Left lung (tissue), 14 donors: ENCODE measurements at places on chromosomes 7 and 10. TPM values are rescaled to one million over a fixed set of nuclear protein-coding genes. Genes with fewer than 3 reads are reported as not detected.

DNA sequence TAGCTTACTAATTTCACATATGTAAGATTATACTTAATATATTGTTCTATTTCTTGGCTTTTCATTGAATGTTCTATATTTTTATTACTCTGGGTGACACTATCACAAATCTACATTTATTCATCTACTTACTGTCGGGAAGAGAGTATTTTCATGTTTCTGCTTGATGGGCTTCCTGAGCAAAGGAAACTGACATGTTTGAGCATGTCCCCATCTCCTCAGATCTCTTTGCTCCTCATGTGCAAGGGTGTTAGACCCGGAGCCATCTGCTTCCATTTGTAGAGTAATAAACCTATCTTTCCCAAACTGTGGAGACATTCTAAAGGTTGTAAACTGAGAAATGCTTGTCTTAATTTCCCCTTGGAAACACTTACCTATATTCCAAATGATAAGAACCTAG is 103.5 kb downstream of the LSMEM1 start:
- no peak overlapping the region for H3K4me3 ChIP-seq
- no peak for DNase-seq
- no peaks in the 10 kb centered on the region for H3K4me1 ChIP-seq
- no peak overlapping the region for H3K27ac ChIP-seq
- no peaks in the 10 kb centered on the region for H3K27me3 ChIP-seq

- H3K4me3 ChIP-seq, result no peak overlapping the region
- H3K4me1 ChIP-seq, result peaks cover 8% of the 10 kb centered on the region
- DNase-seq, result no peak
Observed at GRCh38 chr10:6221971-6222751, 19.4 kb downstream of the PFKFB3 start.

GRCh38 chr7:47355684-47356083 is 226.2 kb downstream of the TNS3 start:
- no peaks in the 10 kb centered on the region for H3K27me3 ChIP-seq
- H3K36me3 ChIP-seq, result no peaks in the 10 kb centered on the region
- no peak for DNase-seq
- no peak overlapping the region for H3K27ac ChIP-seq

DNA sequence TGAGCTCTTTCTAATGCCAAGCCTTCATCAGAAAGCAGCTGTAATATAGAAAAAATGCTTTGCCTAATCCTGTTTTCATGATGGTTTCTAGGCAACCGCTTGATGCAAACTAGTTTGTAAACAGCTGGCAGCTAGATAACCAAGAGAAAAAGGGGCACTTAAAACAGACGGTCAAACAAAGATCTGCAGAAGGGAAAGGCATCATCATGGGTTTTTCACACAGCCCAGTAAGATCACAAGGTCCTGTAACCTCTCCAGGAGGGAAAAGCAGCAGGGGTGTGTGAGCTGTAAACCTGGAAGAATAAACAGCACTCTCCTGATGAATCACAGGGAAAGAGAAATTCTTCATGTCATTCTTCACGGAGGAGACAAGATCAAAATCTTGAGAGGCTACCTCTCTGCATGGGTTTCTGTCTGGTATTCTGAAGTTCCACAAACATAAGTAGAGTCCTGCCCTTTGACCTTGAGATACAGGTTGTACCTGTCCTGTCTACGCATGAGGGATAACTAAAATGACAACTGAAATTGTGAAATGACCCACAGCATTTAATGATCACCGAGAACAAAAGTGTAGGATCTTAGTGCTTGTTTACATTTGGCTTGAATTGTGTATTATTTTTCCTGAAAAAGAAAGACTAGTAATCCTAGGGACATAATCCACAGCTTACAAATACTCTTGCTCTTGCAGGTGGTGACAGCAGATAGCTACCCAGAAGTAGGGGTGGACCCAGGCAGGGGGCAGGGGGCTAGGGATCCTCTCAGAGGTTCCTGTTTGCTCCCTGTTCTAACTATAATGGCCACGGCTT is 48.0 kb downstream of the CREB3L2 start:
- peaks cover 51% of the 10 kb centered on the region for H3K4me1 ChIP-seq
- no peaks in the 10 kb centered on the region for H3K27me3 ChIP-seq
- H3K27ac ChIP-seq, result peak overlapping the region; percentile 63
- no peaks in the 10 kb centered on the region for H3K36me3 ChIP-seq
- DNase-seq, result no peak

GRCh38 chr10:22305721-22306120 is 10.5 kb upstream of the COMMD3 start:
- H3K4me1 ChIP-seq, result no peaks in the 10 kb centered on the region
- H3K36me3 ChIP-seq, result no peaks in the 10 kb centered on the region
- DNase-seq, result no peak
- H3K27me3 ChIP-seq, result no peaks in the 10 kb centered on the region
- H3K27ac ChIP-seq, result no peak overlapping the region
- no peak overlapping the region for H3K4me3 ChIP-seq

GRCh38 chr10:27536437-27536836 is 32.3 kb downstream of the RAB18 start:
- no peaks in the 10 kb centered on the region for H3K36me3 ChIP-seq
- no peaks in the 10 kb centered on the region for H3K27me3 ChIP-seq
- no peaks in the 10 kb centered on the region for H3K4me1 ChIP-seq
- H3K27ac ChIP-seq, result no peak overlapping the region
- DNase-seq, result no peak

DNA sequence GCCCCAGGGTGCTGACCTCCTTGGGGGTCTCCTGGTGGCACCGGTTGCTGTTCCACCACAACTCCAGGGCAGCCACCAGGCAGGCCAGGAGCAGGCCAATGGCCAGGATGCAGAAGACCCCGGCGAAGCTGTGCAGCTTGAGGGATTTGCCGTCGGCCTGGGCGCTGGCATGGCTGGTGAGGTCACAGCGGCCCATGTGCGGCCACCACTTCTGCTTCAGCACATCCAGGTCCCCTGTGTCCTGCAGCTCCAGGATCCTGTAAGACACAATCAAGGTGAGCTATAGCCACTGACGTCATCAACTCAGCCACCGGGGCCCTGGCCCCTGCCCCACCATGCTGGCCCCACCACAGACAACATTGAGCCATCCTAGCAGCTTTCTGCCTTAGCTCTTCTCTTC is 753.2 kb downstream of the GRID1 start:
- no peaks in the 10 kb centered on the region for H3K4me1 ChIP-seq
- DNase-seq, result no peak
- H3K27ac ChIP-seq, result no peak overlapping the region
- H3K36me3 ChIP-seq, result no peaks in the 10 kb centered on the region
- no peaks in the 10 kb centered on the region for H3K27me3 ChIP-seq

- H3K27me3 ChIP-seq, result no peaks in the 10 kb centered on the region
- no peak overlapping the region for H3K4me3 ChIP-seq
- H3K4me1 ChIP-seq, result no peaks in the 10 kb centered on the region
Observed at GRCh38 chr10:58826694-58827093, 314.0 kb downstream of the BICC1 start.

- H3K27ac ChIP-seq, result peak overlapping the region; percentile 83
- H3K4me3 ChIP-seq, result no peak overlapping the region
- no peak for DNase-seq
- H3K36me3 ChIP-seq, result no peaks in the 10 kb centered on the region
Observed at GRCh38 chr7:30470163-30470770, 8.3 kb downstream of the NOD1 start.

GRCh38 chr10:6200440-6200733 is 2.3 kb upstream of the PFKFB3 start:
- no peaks in the 10 kb centered on the region for H3K27me3 ChIP-seq
- no peak overlapping the region for H3K4me3 ChIP-seq
- H3K4me1 ChIP-seq, result peaks cover 14% of the 10 kb centered on the region
- H3K36me3 ChIP-seq, result peaks cover 4% of the 10 kb centered on the region
- DNase-seq, result no peak
- peak overlapping the region; percentile 96 for H3K27ac ChIP-seq

DNA sequence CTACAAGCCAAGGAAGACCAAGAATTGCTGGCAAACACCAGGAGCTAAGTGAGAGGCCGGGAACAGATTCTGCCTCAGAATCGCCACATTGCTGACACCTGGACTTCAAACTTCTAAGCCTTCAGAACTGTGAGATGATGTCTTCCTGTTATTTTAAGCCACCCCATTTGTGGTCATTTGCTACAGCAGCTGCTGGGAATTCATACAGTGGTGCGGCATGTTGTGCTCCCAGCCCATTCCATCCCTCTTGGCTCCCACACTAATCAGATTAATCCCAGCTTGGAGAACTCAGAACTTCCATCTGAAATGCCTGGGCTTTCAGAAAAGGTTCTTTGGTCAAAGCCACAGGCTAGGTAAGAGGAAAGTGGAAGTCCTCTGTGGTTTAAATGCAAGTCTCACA is 24.9 kb downstream of the TCAF1 start:
- H3K4me1 ChIP-seq, result peaks cover 5% of the 10 kb centered on the region
- H3K27ac ChIP-seq, result no peak overlapping the region
- no peaks in the 10 kb centered on the region for H3K36me3 ChIP-seq
- H3K27me3 ChIP-seq, result no peaks in the 10 kb centered on the region
- DNase-seq, result no peak

DNA sequence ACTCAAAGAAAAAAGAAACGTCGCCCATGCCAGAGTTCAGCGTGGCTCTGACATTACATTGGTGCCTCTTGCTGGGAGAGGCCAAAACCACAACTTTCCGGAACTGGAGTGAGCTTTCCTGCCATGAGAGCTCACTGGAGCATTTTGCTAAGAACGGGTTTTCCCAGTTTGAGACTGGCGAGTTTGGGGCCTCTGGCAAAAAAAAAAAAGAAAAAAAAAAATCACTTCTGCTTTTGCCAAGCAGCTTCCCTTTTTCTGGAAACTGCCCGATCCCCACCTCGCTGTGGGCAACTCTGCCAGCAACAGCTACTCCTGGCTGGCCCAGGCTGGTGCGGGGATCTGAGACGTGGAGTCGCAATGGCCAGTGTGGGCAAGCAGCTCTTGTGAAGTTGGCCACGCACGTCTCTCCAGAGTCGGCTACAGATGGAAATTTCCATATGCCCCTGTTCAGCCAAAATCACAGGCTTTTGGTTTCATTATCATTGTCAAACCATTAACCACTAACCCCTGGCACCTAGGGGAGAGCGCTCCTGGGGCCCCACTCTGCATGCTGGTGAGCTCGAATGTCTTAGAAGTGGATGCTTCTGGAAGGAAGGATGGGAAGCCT is 25.7 kb downstream of the PRKAG2 start:
- no peak for DNase-seq
- no peaks in the 10 kb centered on the region for H3K36me3 ChIP-seq
- peak overlapping the region; percentile 72 for H3K27ac ChIP-seq
- H3K27me3 ChIP-seq, result no peaks in the 10 kb centered on the region
- H3K4me3 ChIP-seq, result no peak overlapping the region

GRCh38 chr10:33559105-33559504 is 224.6 kb upstream of the NRP1 start:
- H3K27ac ChIP-seq, result no peak overlapping the region
- H3K4me1 ChIP-seq, result no peaks in the 10 kb centered on the region
- no peaks in the 10 kb centered on the region for H3K36me3 ChIP-seq
- no peak overlapping the region for H3K4me3 ChIP-seq
- no peaks in the 10 kb centered on the region for H3K27me3 ChIP-seq

- H3K36me3 ChIP-seq, result no peaks in the 10 kb centered on the region
- DNase-seq, result peak; percentile 62
- no peak overlapping the region for H3K4me3 ChIP-seq
- no peaks in the 10 kb centered on the region for H3K4me1 ChIP-seq
- no peaks in the 10 kb centered on the region for H3K27me3 ChIP-seq
Observed at GRCh38 chr10:30392564-30392990, 41.4 kb upstream of the MAP3K8 start.

- no peaks in the 10 kb centered on the region for H3K36me3 ChIP-seq
- no peak overlapping the region for H3K4me3 ChIP-seq
- no peak for DNase-seq
- H3K4me1 ChIP-seq, result no peaks in the 10 kb centered on the region
Observed at GRCh38 chr10:23197416-23197861, 5.3 kb downstream of the PTF1A start.

DNA sequence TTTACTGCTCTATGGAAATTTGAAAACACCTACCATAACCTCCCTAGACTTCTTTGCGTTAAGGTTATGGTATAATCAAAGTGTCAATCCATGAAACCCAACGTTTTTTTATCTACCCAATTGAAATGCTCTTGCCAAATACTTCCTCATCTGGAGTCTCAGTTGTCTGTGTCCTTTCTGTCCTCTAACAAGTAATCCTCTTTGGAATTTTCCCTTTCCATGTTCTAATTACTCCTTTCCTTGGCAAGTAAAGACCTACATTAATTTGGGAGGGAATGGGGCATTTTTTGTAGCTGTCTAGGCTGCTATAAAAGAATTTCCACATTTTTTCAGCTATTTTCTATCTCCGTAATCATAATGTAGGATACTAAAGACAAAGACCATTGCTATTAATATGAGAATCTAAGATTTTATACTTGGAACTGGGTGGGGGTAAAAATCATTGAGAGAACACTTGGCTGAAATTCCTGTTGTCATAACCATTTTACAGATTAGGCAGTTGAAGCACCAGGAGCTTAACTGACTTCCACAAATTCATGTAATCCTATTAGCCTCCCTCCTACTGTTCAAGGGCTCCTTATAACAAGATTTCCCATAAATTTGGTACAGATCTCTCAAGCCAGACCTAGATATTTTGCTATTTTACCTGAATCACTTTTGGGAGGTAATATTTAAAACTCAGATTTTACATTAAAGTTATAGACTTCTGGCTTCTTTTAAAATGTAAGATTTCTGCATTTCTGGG is 1307.6 kb downstream of the XPNPEP1 start:
- no peaks in the 10 kb centered on the region for H3K27me3 ChIP-seq
- H3K4me3 ChIP-seq, result no peak overlapping the region
- H3K27ac ChIP-seq, result no peak overlapping the region
- no peak for DNase-seq
- H3K36me3 ChIP-seq, result no peaks in the 10 kb centered on the region
- H3K4me1 ChIP-seq, result no peaks in the 10 kb centered on the region

- peak; percentile 21 for DNase-seq
- no peaks in the 10 kb centered on the region for H3K4me1 ChIP-seq
- H3K27me3 ChIP-seq, result no peaks in the 10 kb centered on the region
- H3K36me3 ChIP-seq, result no peaks in the 10 kb centered on the region
Observed at GRCh38 chr10:119608316-119609155, 11.8 kb upstream of the TIAL1 start.

DNA sequence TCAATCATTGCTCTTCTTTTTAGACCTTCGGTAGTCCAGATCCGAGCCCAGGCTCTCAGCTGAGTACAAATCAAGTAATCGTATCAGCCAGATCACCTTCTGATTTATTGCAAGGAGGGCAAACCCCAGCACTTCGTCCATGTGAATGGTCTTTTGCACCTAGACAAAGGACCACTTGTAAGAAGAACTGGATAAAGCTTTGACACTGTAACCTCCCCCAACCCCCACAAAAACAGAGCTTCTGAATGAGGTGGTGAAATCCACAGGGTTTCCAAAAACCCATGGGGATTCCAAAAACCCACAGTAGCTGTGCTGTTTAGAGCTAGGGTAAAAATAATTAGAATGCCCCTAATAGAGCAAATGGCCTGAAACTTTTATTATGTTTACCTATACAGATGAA is 148.8 kb upstream of the ODAD2 start:
- no peaks in the 10 kb centered on the region for H3K27me3 ChIP-seq
- H3K36me3 ChIP-seq, result peaks cover 6% of the 10 kb centered on the region
- H3K4me1 ChIP-seq, result no peaks in the 10 kb centered on the region
- H3K4me3 ChIP-seq, result no peak overlapping the region
- DNase-seq, result no peak

Gene ARL3
- total RNA-seq, result 10.3 TPM

Gene GTF2IRD1
- 20.8 TPM for total RNA-seq

Gene SHTN1
- total RNA-seq, result 38.9 TPM

Gene CLRN3
- total RNA-seq, result not detected
